ENCODE measurements at places on chromosomes 6 and 20. TPM values are rescaled to one million over a fixed set of nuclear protein-coding genes. Genes with fewer than 3 reads are reported as not detected.

CPNE5 gene
- polyA plus RNA-seq = 51.6 TPM

DNA sequence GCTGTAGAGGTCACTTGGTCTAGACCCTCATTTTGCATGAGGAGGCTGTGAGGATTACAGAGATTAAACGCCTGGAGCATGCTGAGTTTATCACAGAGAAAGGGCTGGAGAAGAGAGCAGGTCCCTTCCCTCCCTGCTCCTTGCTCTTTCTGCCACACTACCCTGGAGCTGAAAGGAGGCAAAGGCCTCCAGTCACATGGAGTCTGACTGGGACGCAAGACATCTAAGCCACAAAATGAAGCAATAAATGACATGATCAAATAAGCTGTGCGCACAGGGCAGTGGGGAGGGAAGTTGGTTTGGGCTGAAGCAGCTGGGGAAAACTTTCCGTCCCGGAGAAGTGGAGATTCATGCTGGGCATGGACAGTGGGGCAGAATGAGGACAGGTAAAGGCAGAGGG, 33.3 kb downstream of the ATXN1 start:
- no peak overlapping the region for H3K27ac ChIP-seq
- no peak overlapping the region for H3K4me3 ChIP-seq
- H3K36me3 ChIP-seq = no peaks in the 10 kb centered on the region

DNA sequence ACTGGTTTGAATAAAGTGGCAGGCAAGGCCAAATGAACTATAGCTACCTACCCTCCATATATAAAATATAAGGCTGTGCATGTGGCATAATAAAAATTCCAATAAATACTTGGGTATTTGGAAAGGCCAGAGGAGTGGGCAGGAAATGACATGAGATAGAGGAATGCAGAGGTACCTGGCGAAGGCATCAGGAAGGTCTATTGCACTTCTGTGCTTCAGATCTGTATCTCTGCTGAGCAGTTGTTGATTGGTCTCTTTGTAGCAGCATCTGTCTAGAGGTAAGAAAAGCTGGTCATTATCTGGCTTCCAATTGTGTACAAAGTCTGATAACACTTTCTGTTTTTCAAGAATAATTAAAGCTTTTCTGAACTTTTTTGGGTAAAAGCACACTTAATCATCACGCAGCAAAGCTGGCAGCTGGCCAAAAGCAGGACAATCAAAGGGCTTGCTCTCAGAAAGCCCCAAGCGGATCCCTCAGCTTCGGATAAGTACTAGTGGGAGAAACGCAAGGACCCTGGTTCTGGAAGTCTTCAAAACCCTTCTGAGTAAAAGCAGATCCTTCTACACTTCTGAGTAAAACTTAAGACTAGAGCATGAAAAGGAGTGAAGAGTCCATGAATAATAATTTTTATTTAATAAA, 120.1 kb upstream of the TCF21 start:
- DNase-seq = peak; percentile 84
- no peak overlapping the region for H3K4me3 ChIP-seq
- H3K4me1 ChIP-seq = no peaks in the 10 kb centered on the region
- H3K27me3 ChIP-seq = peaks cover 57% of the 10 kb centered on the region

SPAG4 gene
- 27.9 TPM for polyA plus RNA-seq

NMBR gene
- not detected for polyA plus RNA-seq

TTBK1 gene
- 0.17 TPM for polyA plus RNA-seq

- H3K27ac ChIP-seq = no peak overlapping the region
- no peaks in the 10 kb centered on the region for H3K27me3 ChIP-seq
- DNase-seq = no peak
- peaks cover 7% of the 10 kb centered on the region for H3K4me1 ChIP-seq
These were observed 87.6 kb downstream of the BMP2 start for GRCh38 chr20:6855104-6855503.

DNA sequence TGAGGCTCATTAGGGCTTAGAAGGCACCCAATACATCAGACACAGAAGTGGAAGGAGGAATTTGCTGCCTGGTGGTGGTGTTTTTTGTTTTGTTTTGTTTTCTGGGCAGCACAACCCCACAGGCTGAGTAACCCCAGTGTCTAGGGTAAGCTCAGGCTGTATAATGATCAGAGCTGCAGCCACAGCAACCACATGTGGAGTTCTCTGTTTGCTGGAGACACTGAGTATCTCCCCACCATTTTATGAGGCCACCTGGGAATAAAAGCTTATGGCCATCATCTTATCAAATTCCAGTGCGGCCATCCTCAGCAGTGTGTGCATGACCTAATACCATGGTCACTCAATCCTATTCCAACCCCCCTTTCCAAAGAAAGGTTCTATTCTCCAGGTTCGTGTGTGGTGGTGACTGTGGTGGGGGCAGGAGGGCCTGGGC, 3.4 kb upstream of the DLL1 start:
- H3K36me3 ChIP-seq = no peaks in the 10 kb centered on the region
- H3K27ac ChIP-seq = no peak overlapping the region
- H3K4me3 ChIP-seq = no peak overlapping the region
- H3K27me3 ChIP-seq = peaks cover 100% of the 10 kb centered on the region
- peaks cover 3% of the 10 kb centered on the region for H3K4me1 ChIP-seq

DNA sequence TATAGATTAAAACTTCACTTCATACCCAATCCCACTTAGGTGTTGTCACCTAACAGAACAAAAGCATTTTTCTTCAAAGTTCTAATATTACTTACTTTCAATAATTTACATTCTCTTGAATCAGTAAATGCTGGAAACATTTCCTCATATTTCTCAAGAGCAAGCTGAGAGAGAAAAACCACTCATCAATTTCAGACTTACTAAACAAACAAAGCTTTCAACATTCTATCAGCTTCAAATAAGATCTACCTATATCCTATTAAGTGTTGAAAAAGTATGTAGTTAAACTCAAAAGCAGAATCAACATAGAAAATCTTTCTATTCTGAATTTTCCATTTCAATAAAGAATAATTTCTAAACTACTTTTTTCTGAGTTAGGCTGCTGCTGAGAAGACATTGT, 17.8 kb downstream of the GZF1 start:
- H3K27me3 ChIP-seq = no peaks in the 10 kb centered on the region
- H3K36me3 ChIP-seq = peaks cover 29% of the 10 kb centered on the region
- DNase-seq = no peak
- no peak overlapping the region for H3K27ac ChIP-seq
- H3K4me1 ChIP-seq = peaks cover 7% of the 10 kb centered on the region

OPN5 gene
- polyA plus RNA-seq = not detected

RAD21L1 gene
- polyA plus RNA-seq = 1.2 TPM

DNA sequence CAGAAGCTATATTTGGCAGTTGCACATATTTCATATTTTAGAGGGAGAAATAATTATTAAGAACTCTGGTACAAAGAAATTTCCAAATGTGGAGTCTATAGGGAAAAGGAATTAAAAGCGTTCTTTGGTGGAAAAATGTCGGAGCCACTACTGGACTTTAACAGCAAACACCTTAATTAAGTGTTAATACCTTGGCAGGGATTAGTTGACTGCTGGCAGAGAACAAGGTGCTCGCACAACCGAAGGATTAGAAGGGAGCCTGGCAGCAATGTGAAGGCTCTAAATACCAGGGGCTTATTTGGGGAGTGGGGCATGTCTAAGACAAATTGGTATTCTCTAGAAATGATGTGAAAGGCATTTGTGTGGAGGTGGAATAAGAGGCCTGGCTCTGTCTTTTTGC, 98.9 kb downstream of the PAK5 start:
- no peaks in the 10 kb centered on the region for H3K27me3 ChIP-seq
- no peaks in the 10 kb centered on the region for H3K36me3 ChIP-seq
- DNase-seq = no peak
- H3K4me1 ChIP-seq = no peaks in the 10 kb centered on the region
- no peak overlapping the region for H3K4me3 ChIP-seq
